ENCODE measurements at places on chromosomes 1 and 21.
A peak's percentile ranks its signal among the peaks of the same experiment; 100 is the strongest.

DNA sequence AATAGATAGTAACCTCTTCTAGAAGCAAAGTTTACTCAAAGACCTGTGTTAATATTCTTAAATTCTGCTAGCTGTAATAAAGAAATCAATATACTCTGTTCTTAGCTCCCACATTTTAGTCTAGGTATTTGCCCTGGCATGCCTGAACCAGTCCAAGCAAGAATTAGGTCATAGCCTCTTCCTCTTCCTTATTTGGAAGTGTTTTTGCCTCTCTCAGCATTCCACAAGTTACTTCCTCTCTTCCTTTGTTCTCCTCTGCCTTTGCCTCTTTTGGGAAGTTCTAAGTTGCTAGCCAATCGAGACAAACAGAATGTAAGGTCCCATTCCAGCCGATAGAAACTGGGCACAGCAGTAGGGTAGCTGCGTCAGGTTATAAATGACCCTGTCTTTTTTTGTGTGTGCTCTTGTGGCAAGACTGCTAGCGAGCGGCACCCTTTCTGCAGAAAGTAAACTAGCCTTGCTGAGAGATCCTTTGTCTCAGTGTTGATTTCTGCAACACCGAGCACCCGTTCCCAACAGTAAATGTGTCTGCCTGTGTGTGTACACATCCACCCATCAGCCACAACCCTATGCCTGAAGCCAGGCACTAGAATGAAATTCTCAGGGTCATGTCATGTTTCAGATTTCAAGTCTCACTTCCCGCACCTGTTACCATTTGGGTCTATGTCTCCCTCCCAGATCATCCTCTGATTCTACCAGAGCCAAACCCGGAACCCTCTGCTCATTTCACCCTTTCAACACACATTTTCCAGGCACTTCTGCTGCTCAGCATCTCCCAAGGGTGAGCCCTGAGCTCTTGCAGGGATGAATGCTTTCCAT, 37.5 kb downstream of the LRRC3 start:
- no peak for DNase-seq

GRCh38 chr1:231039161-231040018, 664 bp downstream of the FAM89A start:
- peak; percentile 21 for DNase-seq

DNA sequence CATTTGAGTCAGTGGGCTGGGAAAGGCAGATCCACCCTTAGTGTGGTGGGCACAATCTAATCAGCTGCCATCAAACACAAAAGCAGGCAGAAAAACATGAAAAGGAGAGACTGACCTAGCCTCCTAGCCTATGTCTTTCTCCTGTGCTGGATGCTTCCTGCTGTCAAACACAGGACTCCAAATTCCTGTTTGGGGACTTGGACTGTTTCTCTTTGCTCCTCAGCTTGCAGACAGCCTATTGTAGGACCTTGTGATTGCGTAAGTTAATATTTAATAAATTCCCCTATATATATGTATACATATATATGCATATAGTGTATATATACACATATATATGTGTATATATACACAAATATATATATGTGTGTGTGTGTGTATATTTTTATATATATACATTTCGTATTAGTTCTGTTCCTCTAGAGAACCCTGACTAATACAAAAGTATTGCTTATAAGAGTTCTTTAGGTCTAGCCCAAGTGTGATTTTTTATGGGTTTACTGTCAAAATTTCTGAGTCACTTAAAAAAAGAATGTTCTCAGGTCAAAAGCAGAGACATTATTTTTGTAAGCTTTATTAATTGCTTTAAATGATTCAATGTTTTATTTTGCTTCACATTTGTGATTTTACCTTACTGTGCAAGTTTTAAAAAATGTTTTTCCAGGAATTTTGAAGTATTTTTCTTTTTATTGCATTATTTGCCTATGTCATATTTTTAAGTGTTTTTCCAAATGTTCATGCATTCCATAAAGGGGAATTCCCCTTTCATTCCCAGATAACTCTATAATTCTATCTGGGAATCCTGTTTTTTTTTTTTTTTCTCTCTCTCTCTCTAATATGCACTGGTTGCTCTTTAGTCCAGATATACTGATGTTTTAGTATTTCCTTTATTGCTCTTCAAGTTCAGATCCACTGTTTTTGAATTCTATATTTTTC, 92.1 kb upstream of the ADAMTS5 start:
- no peak for DNase-seq

DNA sequence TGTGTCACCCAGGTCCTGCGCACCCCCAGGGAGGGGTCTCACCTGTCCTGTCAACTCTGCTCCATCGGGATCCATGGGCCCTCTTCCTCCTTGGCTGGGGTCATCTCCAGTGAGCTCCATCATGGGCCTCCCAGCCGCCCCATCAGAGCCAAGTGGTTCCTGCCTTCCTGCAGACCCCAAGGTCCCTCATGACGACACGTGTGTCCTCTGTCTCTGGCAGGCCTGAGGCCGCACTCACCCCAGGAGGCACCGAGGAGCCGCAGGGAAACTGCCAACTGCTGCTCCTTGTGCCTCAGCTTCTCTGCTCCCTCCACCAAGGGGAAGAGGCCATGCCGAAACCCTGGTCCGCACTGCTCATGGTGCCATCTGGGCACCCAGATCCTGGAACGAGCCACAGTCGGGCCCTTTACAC, 46.8 kb downstream of the COL18A1 start:
- no peak for DNase-seq

GRCh38 chr1:216034506-216034905, 388.7 kb downstream of the USH2A start:
- no peak for DNase-seq

DNA sequence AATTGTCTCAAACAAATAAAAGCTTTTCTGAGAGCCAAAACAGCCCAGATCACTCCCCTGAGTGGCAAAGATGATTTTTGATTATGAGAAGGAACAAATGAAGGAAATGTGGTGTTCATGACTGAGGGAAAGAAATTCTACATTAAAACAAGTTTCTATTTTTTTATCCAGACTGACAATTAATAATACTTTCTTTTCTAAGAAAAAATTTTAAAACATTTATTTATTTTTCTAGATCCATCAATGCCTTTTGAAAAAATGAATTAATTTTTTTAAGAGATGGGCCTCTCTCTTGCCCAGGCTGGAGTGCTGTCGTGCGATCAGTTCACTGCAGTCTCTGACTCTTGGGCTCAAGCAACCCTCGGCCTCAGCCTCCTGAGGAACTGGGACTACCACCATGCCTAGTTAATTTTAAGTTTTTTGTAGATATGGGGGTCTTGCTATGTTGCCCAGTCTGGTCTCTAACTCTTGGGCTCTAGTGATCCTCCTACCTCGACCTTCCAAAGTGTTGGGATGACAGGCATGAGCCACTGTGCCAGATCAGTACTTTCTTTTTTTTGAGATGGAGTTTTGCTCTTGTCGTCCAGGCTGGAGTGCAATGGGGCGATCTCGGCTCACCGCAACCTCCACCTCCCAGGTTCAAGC, 11.2 kb upstream of the TXNIP start:
- no peak for DNase-seq

- DNase-seq: no peak
These were observed 7.2 kb downstream of the SZRD1 start for GRCh38 chr1:16374266-16374665.

GRCh38 chr1:77282866-77283539, 1.2 kb downstream of the AK5 start:
- DNase-seq: no peak
